T-cell (primary cell): ENCODE measurements at places on chromosomes 3 and 15. TPM values are rescaled to one million over a fixed set of nuclear protein-coding genes. Genes with fewer than 3 reads are reported as not detected.

GRCh38 chr15:88810446-88810845 is 7.2 kb downstream of the ACAN start:
- no peak for DNase-seq
- H3K27ac ChIP-seq: no peak overlapping the region
- no peaks in the 10 kb centered on the region for H3K36me3 ChIP-seq
- H3K4me3 ChIP-seq: no peak overlapping the region
- peaks cover 67% of the 10 kb centered on the region for H3K27me3 ChIP-seq

DNA sequence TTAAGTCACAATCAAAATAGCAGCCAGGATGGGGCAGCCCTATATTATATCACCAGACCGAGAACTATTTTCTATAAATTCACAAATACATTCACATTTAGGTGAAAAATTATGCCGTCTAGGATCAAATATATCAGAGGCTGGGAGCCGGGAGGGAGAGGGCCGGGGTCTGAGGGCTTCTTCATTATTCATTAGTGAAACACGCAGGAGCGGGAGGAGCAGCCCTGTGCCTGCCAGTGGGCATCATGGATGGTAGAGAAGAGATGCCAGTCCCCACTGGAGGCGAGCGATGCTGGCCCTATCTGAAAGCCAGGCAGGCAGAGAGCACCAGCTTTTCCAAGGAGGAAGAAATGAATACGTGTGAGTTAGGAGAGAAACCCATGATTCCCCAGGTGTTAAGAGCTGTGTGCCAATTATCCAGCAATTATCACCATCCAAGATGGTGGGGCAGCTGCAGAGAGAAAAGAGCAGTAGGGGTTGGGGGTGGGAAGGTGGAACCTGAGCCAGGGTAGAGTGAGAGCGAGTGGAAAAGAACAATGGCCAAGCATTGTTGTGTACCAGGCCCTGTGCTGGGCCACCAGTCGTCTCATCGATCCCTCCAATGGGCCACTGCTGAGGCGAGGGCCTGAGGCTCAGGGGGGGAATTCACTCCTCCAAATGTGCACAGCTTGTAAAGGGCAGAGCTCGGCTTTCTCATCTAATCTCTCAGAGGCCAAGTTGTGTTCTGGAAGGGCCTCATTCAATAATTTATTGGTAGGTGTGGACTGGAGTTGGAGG is 261.3 kb upstream of the TLE3 start:
- H3K4me1 ChIP-seq: no peaks in the 10 kb centered on the region
- no peak overlapping the region for H3K27ac ChIP-seq

DNA sequence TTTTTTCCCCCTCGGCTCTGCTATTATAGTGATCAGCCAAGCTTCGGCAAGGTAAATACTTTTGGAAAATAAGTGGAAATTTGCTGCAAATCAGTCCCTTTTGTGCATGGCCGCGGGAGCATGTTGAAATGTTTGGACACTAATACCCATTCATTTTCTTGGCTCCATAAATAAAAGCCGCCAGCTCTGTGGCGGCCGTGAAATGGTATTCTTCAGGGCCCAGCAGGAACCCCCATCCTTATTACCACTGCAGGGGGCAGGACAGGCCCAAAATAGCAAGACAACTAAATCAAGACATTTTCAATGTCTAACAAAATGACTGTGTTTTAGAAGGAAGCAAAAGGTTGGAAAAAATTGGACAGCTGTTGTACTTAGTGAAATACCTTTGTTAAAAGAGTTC is 362.3 kb downstream of the NR2F2 start:
- H3K4me3 ChIP-seq: no peak overlapping the region
- no peaks in the 10 kb centered on the region for H3K27me3 ChIP-seq
- DNase-seq: no peak
- H3K36me3 ChIP-seq: no peaks in the 10 kb centered on the region
- no peaks in the 10 kb centered on the region for H3K4me1 ChIP-seq
- no peak overlapping the region for H3K27ac ChIP-seq

- H3K27me3 ChIP-seq: peaks cover 21% of the 10 kb centered on the region
- no peak for DNase-seq
- H3K4me1 ChIP-seq: peaks cover 8% of the 10 kb centered on the region
- H3K4me3 ChIP-seq: no peak overlapping the region
- H3K27ac ChIP-seq: no peak overlapping the region
- no peaks in the 10 kb centered on the region for H3K36me3 ChIP-seq
Observed at GRCh38 chr15:80854104-80854503, 74.9 kb downstream of the CEMIP start.

SPINK8 gene
- total RNA-seq: not detected

GRCh38 chr3:194869482-194870169 is 183.9 kb downstream of the FAM43A start:
- H3K27me3 ChIP-seq: peaks cover 15% of the 10 kb centered on the region
- no peak for DNase-seq
- no peak overlapping the region for H3K27ac ChIP-seq
- H3K36me3 ChIP-seq: no peaks in the 10 kb centered on the region

AGBL1 gene
- not detected for total RNA-seq

CCRL2 gene
- 2.0 TPM for total RNA-seq

HSPBAP1 gene
- total RNA-seq: 19.9 TPM
